IPS DF 6.9 (cell line): ENCODE measurements at places on chromosomes 12 and 14.

GRCh38 chr14:69214393-69214792, 23.1 kb downstream of the EXD2 start:
- no peak for DNase-seq

GRCh38 chr12:44874981-44875416, 1.1 kb downstream of the NELL2 start:
- peak; percentile 7 for DNase-seq

- DNase-seq, result no peak
Observed at GRCh38 chr12:66708704-66709456, 30.0 kb upstream of the GRIP1 start.

DNA sequence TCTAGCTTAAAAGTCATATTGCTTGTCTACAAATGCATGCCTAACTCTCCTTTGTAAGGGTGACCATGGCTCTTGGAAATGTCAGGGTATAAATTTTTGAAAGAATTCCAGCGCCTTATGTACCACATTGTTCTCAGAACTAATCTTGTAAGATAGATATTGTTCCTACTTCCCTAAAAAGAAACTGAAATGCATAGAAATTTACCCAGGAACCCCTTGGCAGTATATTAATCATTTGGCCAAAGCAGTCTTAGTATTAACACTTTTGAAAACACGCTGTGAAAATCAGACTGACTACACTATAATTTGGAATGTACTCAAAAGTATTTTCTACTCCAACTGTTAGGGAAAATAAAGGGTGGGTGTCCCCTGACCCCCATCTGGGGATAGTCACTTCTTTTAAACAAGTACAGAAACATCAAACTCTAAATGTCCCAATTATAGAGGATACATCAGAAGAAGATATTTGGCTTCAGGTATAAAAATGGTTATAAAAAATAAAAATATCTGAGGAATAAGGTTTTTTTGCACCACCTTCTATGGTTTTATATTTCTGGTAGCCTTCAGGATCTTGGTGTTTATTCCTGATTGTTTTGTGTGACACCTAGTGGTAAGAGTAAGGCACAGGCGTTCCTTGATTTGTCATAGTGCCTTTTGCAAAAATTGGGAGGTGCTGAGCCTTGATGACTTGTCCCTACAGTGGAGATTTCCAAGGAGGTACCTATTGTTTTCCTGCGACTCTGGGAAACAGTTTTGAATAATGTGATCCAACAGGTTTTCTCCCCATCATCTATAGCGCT, 2.2 kb upstream of the NFKBIA start:
- DNase-seq, result no peak

GRCh38 chr14:66638689-66639088, 130.7 kb downstream of the GPHN start:
- DNase-seq, result no peak

DNA sequence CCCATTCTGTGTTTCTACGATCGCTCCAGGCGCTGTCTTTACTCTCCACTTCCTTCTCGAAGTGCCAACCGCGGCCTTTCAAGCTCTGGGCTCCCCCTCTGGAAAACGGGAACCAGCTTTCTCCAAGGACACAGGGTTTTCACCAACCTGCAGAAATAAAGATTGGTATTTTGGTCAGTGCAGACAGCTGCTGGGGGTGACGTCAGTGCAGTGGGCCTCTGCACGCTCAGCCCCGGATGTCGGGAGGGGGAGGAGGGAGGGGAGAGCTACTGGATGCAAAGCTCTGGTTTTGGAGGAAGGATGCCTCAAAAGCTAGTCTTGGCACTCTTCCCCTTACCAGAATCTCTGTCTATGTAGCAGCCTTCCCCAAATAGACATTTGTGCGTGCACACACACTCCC, 19.9 kb downstream of the HRK start:
- DNase-seq, result no peak

DNA sequence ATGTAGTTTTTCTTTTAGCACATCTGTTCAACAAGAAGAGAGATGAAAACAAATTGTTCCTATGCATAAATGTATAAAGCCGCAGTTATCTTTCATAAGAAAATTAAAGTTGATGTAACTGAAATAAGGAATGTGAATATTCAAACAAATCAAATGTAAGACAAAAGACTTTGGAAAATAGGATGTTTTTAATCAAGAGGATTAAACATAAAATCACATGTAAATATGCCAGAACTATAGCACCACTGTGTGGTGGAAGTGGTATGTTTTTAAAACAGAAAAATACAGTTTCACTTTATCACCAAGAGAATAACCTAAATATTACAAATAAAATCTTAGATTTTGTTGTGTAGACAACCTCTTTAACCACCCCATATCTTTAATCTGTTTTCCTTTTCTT, 40.4 kb downstream of the CAPS2 start:
- no peak for DNase-seq

DNA sequence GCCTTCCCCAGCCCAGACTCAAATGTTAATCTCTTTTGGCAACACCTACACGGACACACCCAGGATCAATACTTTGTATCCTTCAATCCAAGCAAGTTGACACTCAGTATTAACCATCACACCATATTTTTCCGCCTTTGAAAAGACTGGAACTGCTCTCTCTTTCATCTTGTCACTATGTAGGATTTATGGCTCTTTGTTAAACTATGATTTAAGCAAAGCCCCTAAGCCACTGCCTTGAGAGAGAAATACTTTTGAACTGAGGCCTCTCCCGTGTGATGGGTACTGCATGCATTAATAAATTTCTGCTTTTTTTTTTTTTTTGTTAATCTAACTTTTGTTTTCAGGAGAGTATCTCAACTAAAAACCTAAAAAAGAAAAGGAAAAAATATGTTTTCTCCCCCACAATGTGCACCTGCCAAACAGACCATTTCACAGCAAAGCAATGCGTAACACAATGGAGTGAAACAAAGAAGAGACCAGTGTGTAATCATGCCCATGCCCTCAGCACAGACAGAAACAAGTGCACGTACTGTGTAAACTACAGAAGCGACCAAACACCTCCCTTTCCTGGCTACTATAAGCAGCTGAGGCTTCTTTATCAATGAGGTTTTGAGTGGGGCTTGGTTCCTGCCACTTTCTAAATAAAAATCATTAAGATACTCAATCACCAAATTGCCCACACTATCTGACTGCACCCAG, 28.3 kb upstream of the ETFBKMT start:
- no peak for DNase-seq
